RWPE1 (cell line): ENCODE measurements at places on chromosomes 12 and 14.

GRCh38 chr12:47251919-47252318, 172.2 kb upstream of the AMIGO2 start:
- no peak for DNase-seq

DNA sequence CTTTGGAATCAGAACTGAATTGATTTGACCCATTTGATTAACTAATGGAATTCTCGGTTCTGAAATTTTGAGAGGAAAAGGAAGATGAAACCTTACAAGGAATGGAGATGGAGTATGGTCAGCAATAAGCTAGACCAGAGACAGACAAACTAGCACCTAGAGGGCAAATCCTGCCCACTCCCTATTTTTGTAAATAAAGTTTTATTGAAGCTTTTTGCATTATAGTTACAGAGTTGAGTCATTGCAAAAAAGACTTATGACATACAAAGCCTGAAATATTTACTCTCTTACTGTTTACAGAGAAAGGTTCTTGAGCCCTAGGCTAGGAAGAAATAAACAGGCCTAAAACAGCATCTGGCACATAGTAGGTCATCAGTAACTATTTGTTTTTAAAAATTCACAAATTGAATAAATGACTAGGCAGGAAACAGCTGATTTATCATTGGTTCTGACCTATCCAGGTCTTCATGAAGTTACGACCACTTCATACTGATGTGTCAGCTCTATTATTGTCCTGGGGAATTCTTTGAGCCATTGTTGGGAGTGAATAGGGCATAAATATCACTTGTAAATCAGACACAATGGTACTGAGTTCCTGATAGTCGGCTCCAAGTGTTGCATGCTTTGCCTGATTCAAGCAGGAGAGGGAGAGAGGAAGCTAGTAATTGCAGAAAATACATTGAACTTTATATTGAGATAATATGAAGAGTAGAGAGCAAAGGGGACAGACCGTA, 14.6 kb upstream of the STAB2 start:
- no peak for DNase-seq

DNA sequence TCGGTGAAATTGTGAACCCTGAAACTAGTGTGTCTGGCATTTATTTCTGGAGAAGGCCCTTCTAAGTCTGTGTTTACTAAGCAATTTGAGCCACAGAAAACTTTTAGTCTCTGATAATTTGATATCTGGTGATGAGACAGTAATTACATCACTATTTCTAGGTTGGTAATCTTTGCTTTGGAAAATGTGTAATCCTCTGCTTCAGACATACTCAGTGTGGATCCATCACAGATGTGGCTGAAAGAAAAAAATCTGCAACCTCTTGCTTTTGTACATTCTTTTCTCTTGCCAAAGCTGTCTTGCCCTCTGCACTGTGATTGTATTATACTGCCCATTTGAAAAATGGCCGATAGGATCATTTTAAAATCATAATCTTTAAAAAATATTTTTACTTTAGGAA, 78.1 kb downstream of the PELI2 start:
- no peak for DNase-seq

DNA sequence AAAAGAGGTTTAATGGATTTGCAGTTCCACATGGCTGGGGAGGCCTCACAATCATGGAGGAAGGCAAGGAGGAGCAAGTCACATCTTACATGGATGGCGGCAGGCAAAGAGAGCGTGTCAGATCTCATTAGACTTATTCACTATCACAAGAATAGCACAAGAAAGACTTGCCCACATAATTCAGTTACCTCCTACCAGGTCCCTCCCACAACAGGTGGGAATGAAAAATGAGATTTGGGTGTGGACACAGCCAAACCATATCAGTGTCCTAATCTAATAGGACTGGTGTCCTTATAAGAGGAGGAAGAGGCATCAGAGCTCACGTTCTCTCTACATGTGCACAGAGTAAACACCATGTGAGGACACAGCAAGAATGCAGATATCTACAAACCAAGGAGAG, 25.9 kb downstream of the DYRK2 start:
- DNase-seq = no peak

DNA sequence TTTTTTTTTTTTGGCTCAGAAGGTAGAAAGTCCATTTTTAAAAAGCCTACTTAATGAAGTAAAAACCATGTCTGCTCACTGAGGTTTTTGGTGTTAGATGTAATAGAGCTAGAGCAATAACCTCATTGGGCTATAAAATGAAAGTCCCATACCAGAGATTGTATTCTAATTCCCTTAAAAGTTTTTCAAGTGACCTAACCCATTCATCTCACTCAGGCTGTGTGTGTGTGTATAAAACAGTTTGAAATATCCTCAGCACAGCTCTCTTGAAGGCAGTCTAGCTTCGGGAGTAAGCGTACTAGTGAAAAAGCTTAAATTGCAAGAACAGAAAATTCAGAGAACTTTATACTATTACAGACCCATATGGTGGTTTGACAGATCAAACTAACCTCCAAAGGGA, 313.8 kb downstream of the CEP128 start:
- DNase-seq = no peak

- DNase-seq = no peak
Measured at GRCh38 chr12:12933742-12934141, 18.2 kb downstream of the GPRC5D start.

DNA sequence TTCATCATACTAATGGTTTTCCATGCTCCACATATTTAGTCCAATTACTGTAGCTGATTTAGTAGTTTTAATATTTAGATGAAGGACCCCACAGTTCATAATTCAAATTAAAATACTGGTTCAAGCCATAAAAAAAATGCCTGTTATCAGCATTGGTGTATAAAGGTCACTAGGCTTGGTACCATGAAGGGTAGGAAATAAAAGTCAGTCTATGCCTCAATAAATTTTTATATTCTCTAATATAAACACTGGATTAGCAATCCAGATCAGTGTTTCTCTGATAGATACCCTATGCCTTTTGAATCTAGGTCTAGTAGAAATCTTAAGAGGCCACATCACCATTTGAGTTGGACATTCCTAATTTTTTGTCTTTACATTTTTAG, 163.2 kb upstream of the HIF1A start:
- no peak for DNase-seq

- no peak for DNase-seq
Measured at GRCh38 chr14:69699748-69700303, 67.1 kb upstream of the SRSF5 start.

DNA sequence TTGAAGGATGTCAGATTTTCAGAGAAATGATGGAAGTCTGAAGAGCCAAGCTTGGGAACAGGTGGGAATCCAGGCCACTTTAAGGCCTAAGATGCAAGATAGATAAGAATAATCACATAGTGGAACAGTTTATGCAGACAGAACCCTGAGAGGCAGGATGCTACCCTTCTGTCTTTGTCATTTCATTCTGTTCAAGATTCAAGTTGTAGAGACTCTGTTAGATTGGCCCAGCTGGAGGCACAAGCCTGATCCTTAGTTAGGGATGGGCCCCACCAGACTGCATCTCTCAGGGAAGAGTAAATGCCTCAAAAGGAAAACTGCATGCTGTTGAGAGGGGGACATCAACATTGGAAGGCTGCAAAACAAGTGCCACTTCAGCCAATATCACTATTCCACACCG, 287.0 kb downstream of the PCNX1 start:
- DNase-seq = no peak

DNA sequence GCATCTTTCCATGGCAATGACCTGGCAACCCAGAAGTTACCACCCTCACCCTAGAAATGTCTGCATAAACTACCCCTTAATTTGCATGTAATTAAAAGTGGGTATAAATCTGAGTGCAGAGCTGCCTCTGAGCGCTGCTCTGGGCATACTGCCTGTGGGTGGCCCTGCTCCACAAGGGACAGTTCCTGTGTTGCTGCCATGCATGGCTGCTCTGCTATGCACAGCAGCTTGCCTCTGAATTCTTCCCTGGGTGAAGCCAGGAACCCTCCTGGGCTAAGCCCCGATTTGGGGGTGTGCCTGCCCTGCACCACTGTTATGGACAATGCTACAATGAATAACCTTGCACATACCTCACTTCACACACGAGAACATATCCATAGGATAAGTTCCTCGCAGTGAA, 35.7 kb upstream of the GPR132 start:
- no peak for DNase-seq

- no peak for DNase-seq
Measured at GRCh38 chr12:130634866-130635265, 81.2 kb downstream of the RIMBP2 start.

GRCh38 chr14:56247495-56248200, 129.4 kb downstream of the PELI2 start:
- peak; percentile 12 for DNase-seq
